ENCODE measurements at places on chromosomes 6 and 20.

DNA sequence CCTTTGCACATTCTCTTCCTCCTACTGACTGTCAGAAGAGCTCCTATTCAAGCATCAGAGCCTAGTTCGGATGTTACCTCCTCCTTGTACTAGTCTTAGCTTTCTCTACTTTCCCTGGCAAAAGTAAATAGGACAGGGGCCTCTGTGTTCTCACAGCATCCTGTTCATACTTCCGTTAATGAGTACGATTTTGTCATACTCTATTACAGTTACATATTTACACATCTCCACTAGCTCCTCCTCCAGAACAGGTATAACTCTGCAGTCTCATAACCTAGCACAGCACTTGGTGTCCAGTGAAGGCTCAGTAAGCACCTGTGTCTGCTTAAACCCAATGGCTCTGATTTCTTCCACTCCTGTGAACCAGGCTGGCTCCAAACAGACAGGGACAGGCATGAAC is 7.0 kb downstream of the ELMO2 start:
- DNase-seq = peak; percentile 8

DNA sequence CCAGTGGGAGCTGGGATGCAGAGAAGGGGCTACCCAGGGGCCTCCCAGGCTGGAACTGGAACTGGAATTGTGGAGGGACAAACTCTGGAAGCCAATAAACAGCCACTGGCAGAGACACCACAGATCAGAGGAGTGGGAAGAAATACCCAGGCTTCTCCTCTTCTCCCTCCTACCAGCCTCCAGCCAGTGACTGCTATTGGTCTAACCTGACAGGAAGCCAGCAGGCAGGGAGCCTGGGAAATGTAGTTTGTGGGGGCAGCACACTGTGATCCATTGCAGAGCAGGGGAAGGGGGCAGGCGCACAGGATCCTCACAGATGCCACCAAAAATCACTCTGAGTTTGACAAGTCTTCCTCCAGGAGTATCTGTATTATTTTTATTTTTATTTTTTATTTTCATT is 12.1 kb upstream of the MLN start:
- no peak for DNase-seq

DNA sequence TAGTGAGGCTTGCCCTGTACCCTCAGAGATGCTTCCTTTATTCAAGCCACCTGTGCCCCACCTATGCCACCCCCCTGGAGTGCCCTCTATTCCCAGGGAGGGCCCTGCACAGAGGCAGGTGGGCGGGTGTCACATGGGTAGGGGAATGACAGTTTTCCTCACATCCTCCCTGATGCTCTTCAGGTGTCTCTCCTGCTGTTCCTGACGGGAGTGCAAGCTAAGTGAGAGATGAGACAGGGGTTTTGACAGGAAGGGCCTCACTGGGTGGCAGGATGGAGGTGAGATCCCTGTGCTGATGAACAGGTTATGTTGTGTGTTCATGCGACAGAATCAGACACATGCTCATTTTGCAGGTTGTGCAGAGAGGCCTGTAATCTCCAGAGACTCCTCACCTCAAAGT is 164.1 kb upstream of the CHD6 start:
- DNase-seq = no peak

- peak; percentile 45 for DNase-seq
Measured at GRCh38 chr6:157982563-157983405, 1.1 kb downstream of the SYNJ2 start.

GRCh38 chr6:79570129-79571029 is 33.1 kb upstream of the LCA5 start:
- DNase-seq = no peak

- DNase-seq = no peak
Measured at GRCh38 chr6:126170978-126171382, 168.9 kb upstream of the CENPW start.

DNA sequence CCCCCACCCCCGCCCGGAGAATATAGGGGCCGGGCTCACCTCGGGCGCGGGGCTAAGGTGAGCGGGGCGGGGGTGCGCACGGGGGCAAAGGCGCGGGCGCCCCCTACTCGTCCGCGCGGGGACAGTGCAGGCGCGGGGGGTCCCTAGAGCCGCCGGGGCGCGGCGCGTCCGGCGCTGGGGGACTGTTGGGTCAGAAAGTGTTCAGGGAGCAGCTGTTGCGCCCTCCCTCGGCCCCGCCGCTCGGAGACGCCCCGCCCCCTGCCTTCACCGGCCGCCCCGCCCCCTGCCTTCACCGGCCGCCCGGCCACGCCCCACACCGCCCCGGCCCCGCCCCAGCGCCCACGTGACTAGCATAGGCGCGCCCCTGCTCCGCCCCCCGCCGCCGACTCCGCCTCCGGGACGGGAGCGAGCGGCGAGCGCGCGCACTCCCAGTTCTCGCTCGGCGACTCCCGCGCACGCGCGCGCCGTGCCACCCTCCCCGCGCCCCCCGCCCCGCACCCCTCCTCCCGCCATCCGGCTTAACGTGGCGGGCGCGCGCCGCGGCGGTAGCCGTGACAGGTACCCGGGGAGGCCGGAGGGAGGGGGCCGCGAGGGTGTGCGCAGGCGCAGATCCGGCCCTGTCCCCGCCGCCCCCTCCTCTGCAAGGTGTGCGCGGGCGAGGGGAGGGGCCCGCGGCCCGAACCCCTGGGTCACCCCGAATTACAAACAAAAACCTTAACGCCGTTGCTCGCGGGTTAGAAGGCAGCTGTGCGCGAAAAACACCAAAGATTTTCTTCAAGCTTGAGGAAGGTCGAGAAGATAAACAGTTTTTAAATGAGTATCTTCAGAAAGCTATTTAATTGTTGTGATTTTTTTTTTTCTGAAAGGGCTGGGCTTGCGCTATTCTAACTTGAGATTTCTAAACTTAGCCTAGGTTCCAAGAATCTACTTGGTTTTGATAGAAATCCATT is 704 bp upstream of the ZNF217 start:
- DNase-seq = peak; percentile 98

- no peak for DNase-seq
Measured at GRCh38 chr20:22471156-22471836, 113.1 kb downstream of the FOXA2 start.

GRCh38 chr6:102798636-102799035 is 1405.1 kb downstream of the GRIK2 start:
- no peak for DNase-seq

- no peak for DNase-seq
Measured at GRCh38 chr6:52573295-52573694, 3.6 kb downstream of the TRAM2 start.

DNA sequence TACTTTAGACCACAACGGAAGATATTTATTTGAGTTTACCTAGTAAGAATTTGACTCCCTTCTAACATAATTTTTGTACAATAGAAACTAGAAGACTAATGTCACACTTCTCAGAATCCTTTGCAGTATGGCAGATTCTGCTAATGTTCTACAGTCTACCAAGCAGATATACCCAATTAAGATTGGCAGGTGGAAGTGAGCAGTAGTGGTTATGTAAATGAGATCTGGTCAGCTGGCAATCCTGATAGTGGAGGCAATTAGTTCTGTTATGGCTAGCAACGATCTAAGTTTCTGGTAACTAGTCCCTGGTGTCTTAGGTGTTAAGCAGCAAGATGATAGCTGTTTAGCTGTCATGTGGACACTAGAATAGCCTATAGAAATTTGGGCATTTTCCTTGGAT is 101.0 kb downstream of the CENPW start:
- no peak for DNase-seq

GRCh38 chr6:7673063-7673536 is 52.8 kb upstream of the BMP6 start:
- DNase-seq = no peak

- no peak for DNase-seq
Measured at GRCh38 chr6:37612475-37612874, 85.2 kb downstream of the MDGA1 start.

DNA sequence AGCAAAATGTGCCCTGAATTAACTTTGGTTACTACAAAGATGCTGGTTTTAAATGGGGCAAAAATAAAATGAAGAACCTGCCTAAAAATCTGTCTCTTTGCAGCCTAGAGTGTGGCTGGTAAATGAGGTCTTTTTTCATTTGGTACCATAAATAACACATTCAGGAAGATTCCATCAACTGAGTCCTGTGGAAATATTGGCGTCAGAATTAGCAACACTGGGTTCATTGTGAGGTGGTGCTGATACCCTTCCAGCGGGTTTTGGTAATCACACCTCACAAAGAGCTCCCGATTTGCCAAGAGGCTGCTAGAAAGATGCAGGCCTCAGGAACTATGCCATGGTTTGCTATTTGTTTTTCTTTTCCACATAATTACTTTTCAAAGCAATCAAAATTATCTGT is 55.3 kb downstream of the FAM50B start:
- DNase-seq = no peak

- no peak for DNase-seq
Measured at GRCh38 chr6:147660334-147661311, 152.1 kb downstream of the SAMD5 start.

- no peak for DNase-seq
Measured at GRCh38 chr6:108576709-108577108, 16.0 kb downstream of the FOXO3 start.
